ENCODE measurements at places on chromosomes 4 and X. TPM values are rescaled to one million over a fixed set of nuclear protein-coding genes. Genes with fewer than 3 reads are reported as not detected.

DNA sequence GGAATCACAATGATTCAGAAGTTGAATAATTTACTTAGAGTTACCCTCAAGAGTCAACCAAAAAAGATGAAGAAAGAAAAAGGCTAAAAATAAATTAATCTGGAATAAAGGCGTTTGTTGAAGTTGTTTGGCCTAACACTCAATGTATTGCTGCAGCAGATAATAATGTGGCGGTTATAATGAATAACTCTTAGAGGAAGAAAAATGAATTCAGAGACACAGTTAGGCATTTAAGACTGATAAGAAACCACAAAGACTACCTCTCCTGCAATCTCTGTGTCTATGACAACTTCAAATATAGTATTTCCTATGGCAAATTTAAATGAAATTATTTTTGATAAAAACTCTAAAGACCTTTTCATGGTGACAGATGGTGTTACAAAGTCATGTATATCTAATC, 1369.1 kb upstream of the AGA start:
- DNase-seq, result no peak

The CFAP299 gene
- not detected for total RNA-seq

DNA sequence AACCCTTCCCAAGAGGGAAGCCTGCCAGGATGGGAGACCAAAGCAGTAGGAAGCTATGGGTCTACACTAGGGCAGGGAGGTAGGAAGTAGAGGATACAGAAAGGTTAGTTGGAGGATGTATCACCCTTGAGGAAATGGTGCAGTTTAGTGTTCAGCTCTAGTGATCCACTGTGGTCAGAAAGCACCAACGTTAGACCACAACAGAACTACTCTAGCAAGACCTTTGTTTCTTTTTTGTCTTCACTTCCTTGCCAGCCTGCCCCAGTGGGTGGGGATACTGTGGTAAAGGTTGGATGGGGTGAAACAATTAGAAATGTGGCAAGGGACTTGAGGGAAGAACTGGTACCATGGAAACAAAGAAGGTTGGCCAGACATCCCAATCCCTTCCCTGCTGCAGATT, 83.3 kb downstream of the DDIT4L start:
- DNase-seq, result no peak

DNA sequence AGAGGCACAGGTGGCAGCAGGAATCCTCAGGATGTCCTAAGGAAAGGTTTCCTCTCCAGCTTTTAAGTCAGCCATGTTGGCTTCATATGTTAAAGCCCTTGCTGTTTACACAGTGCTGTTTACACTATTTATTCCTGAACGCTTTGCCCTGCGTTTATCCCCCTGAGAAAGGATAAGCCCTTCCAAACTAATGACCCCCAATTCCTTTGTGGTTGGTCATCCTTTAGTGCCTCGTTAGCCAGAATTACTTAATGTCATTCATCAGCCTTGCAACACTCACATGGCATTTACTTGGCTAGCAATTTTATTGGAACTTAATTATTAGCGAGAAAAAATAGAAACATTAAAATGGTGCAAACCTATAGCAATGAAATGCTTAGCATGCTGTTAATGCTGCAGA, 23.8 kb downstream of the VCX2 start:
- no peak for DNase-seq

The TLR10 gene
- total RNA-seq, result not detected

GRCh38 chrX:11266573-11267003, 26.6 kb upstream of the AMELX start:
- no peak for DNase-seq

DNA sequence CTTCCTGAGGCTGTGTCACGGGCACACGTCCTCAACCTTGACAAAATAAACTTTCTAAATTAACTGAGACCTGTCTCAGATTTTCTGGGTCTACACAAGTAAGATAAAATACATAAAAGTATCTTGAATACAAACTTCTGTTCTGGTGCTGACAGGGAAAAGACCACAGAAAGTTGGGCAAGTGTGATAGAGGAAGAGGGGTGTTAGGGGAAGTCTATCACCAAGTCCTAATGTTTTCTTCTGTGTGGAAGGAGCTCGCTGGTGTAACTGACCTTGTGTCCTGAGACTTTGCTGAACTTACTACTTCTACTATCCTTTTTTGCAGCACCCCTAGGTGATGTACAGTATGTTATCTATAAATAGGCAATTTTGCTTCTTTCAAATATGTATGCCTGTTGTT, 97.0 kb upstream of the STIM2 start:
- DNase-seq, result no peak

DNA sequence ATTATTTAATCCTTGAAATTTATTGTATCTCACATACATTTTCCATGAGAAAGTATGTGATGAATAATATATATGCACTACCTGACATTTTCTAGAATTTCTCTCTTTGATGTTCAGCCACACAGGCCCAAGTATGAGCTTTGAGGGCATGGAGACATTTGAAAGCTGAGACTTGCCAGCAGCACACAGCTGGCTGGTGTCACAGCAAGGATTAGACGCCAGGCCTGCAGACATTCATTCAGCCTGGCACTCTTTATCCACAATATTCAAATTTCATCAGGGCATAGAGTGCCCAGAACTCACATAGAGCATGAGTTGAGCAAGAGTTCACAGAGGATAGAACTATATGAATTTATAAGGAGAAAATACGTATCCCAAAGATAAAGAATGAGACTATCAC, 74.0 kb downstream of the GRIA2 start:
- no peak for DNase-seq

DNA sequence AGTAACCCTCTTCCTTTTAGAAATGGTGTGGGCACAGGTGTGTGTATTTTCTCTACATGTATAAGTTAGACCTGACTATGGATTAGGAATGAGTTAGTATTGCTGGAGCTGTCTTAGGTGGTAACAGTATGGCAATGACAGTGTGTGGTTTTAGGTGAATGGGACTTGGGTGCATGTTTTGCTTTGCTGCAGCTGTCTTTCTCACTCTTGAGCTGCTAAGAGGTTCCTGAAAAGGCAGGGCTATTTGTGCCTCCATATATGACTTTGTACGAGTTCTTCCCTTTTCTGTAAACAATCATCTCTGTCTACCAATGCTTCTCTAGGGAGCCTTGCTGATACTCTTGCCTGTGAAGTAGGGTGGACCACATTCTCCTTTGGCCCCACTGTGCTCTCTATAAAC, 234.8 kb upstream of the HHIP start:
- DNase-seq, result no peak

The KLHL13 gene
- total RNA-seq, result 3.0 TPM

DNA sequence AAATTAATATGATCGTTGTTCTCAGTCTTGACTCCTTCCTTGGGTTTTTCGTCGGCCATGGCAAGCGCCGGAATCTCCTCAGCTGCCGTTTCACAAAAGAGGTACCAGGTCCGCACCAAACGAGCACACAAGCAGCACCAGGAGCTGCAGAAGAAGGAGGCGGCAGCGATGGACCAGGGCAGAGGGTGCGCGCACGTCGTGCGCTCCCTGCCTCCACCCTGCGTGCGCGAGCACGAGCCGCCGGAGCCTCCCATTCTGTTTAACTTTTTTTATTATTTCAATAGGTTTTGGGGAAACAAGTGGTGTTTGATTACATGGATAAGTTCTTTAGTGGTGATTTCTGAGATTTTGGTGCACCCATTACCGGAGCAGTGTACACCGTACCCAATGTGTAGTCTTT, 158.2 kb downstream of the PLS3 start:
- no peak for DNase-seq

The CRLF2 gene
- not detected for total RNA-seq

DNA sequence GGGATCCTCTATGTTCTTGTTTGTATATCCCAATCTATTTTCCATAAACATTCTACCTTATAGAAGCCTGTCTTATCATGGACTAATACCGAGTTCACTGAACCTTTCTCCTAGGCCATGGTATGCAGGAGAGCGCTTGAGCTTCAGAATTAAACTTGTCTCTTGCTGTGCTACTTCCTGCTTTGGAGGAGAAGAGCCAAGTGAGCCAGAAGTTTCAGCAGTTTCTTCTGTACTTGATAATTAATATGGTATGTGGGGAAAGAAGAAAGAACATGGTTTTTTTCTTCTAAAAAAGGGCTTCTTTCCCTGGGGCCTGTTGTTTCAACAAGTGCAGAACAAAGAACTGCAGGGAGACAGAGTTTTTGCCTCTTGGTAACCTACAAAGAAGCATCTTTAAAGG, 172.8 kb downstream of the ATG4A start:
- DNase-seq, result no peak

DNA sequence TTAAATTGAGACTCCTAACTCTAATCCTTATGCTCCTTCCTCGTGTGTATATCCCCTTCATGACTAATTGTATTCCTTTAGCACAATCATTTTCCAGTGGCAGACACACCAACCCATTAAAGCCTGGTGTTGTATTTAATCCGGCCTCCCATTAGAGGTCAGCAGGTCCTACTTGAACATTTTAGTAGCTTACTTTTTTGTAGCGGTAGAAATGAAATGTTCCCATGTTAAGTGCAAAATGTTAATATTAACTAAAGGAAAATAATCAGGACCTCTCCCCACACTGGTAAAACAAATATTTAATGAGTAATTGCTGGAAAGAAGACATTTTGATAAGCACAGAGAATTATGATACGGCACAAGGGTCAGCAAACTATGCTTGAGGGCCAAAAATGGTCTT, 3.4 kb downstream of the RAB33B start:
- DNase-seq, result no peak

- DNase-seq, result no peak
These were observed 638.1 kb upstream of the BOD1L1 start for GRCh38 chr4:14265651-14266050.

The USP17L26 gene
- total RNA-seq, result not detected

DNA sequence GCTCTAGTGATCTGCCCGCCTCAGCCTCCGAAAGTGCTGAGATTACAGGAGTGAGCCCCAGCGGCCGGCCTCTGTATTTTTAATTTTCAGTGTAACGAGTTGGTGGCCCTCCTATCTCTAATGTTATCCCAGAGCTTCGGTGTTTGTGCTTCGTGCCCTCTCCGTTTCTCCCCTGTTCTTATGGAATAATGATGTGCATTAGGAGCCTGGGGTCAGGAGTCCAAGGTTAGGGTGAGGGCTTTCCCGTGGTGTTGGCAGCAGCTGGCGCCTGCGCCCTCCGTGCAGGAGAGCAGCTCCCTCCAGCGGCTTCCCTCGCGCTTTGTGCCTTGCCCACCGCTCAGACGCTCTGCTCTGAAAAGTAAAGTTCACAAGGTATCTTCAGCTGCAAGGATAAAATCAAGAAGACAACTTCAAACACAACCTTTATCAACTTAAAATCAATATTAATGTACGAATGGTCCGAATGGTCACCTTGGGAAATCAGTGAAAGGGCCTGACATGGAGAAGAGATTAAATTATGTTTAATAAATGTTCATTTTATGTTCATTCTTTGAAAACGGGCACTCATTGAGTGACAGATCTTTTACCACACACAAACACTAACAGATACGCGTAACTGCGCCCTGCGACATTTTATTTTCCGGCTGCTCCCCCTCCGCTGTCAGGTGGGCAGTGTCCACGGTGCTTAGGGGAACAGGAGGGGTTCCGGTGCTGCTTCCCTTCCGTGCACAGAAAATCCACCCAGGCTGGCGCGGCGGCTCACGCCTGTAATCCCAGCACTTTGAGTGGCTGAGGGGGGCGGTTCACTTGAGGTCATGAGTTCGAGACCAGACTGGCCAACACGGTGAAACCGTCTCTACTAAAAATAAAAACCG, 62.4 kb downstream of the TRAPPC11 start:
- DNase-seq, result peak; percentile 87

GRCh38 chrX:80879916-80880315, 70.2 kb upstream of the BRWD3 start:
- no peak for DNase-seq

DNA sequence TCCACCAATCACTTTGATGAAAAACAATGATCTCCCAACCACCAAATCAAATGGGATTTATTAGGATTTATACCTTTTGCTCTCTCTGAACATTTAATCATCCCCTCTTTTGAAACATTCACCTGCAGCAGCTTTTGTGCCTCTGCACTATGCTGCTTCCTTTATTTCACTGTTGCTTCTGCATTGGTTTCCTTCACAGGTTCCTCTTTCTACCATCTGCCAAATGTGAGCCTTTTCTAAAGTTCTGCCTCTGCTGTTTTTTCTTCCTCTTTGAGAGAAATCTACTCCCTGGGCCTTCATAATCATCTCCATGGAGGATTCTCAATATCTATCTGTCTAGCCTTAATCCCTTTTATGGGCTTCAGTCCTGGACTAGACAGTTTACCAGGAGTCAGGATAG, 24.7 kb downstream of the CUL4B start:
- DNase-seq, result no peak

GRCh38 chrX:46904626-46905025, 7.6 kb upstream of the JADE3 start:
- no peak for DNase-seq

GRCh38 chrX:24190500-24191156, 41.1 kb downstream of the ZFX start:
- DNase-seq, result peak; percentile 16

GRCh38 chr4:79874197-79874596, 198.8 kb downstream of the ANTXR2 start:
- no peak for DNase-seq

The SGMS2 gene
- total RNA-seq, result 36.9 TPM

The RAB40AL gene
- total RNA-seq, result 1.3 TPM

DNA sequence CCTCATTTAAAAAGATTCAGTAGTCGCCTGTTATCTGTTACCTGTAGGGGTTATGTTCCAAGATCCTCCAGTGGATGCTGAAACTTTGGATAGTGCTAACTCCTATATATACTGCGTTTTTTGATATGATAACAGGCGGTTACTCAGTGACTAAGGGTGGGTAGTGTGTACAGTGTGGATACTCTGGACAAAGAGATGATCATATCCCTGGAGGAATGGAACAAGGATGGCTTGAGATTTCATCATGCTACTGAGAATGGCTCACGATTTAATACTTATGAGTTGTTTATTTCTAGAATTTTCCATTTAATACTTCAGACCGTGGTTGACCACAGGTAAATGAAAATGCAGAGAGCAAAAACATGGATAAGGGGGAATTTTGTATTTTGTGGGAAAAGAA, 21.5 kb downstream of the FAM47E start:
- no peak for DNase-seq

GRCh38 chrX:43961699-43962098, 11.5 kb downstream of the NDP start:
- DNase-seq, result no peak

The BEND2 gene
- under 0.01 TPM for total RNA-seq

DNA sequence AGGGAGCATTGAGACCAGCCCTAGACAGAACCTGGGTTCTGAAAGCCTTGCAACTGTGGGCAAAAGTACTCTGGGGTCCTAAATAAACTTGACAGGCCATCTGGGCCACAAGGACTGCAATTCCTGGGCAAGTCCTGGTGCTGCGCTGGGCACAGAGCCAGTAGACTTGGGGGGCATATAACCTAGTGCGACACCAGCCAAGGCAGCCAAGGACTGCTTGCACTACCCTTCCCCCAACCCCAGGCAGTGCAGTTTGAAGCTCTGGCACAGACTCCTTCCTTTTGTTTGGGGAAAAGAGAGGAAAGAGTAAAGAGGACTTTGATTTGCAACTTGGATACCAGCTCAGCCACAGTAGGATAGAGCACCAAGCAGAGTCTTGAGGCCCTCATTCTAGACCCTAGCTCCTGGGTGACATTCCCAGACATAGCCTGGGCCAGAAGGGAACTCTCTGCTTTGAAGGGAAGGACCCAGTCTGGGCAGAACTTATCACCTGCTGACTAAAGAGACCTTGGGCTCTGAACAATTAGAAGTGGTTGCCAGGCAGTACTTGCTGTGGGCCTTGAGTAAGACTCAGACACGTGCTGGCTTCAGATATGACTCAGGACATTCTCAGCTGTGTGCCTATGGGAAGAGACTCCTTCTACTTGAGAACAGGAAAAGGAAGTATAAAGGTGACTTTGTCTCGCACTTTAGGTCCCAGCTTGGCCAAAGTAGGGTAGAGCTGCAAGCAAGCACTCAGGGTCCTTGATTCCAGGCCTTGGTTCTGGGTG, 522.8 kb downstream of the GLUD2 start:
- DNase-seq, result peak; percentile 54

The ANXA10 gene
- not detected for total RNA-seq
